ENCODE measurements at places on chromosomes 5 and 9.

GRCh38 chr5:144464306-144464705, 293.6 kb downstream of the KCTD16 start:
- no peak for DNase-seq

- DNase-seq = no peak
Measured at GRCh38 chr9:77802515-77803293, 154.6 kb upstream of the GNA14 start.

GRCh38 chr9:70551801-70552200, 137.3 kb upstream of the KLF9 start:
- peak; percentile 80 for DNase-seq

DNA sequence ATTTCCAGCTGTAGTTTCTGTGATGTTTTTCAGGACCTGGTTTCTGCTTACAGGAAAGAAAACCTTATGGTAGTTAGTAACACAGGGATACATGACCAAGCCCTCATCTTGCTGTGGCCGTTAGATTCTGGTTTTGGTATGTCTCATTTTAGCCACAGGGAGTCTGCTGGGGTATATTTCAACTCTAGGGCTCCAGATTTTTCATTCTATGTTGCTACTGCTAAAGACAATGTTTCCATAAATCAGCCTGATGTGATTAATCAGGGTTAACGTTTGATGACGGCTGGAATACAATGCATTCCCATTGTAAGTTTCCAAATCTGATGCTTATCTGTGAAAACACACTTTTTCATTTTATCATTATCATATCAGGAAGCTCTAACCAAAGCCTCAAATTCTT, 48.2 kb downstream of the P4HA2 start:
- DNase-seq = no peak

DNA sequence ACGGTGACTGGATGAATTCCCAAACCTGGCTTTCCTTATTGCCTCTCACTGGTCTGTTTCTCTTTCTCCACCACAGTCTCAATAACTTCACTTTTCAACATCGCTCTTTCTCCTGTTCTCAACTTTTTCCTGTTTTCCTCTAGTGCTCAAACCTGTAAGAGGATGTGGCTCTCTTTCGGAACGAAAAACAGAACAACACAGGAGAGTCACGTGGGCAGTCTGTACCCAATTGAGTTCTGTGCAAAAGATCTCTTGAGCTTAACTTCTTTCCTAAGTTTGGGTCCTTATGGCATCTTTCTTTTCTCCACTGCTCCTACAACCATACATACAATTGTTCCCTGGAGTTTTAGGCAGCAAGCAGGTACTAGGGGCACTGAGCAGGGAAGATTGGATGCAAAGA, 8.9 kb downstream of the HAVCR1 start:
- peak; percentile 7 for DNase-seq

DNA sequence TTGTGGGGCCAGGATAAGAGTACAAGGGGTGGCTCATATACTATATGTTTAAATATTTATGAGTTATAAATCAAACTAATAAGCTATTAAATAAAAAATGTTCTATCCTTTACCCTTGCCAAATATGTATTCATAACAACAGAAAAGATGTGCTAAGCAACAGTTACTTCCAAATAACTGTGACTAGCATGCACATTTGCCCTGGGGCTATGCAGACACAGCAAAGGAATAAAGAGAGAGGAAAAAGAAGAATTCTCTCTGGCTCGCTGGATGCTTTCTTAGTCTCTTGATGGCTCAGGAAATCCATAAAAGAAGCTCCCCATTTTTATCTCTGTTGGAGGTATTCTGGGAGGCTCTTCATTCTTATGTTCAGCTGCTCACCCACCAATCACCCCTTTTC, 182.4 kb upstream of the ATP10B start:
- no peak for DNase-seq

GRCh38 chr5:92907938-92908606, 672.9 kb downstream of the NR2F1-AS1 start:
- peak; percentile 71 for DNase-seq

- DNase-seq = no peak
Measured at GRCh38 chr9:110952540-110952859, 85.8 kb downstream of the LPAR1 start.

- peak; percentile 80 for DNase-seq
Measured at GRCh38 chr5:151097061-151097460, 16.2 kb upstream of the TNIP1 start.

DNA sequence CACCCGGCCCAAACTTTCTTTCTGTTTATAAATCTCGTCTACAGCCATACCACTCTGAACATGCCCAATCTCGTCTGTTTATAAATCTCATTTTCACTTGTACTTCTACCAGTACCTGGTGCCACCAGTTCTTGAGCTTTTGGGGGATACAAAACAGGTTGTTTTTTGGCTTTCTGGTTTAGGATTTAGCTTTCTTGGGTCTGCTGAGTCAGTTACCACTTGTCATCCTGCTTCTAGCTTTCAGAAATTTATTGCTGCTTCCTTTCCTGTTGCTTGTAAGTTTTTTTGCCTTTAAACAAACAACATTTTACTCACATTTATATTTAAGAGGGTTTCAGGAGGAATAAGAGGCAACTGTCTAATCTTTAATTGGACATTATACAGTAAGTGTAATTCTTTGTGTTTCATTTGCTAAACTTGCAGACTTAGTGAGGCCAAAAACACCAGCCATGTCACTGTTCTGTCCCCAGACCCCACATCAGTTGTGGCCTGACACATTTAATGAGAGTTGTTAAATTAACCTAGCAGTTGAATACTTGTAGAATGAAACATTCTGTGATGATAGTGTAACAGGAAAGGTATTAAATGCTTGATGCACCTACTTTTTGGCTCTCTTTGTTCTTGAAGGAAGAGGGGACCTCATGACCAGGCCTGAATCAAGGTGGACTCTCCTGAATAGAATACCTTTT, 11.8 kb downstream of the NDFIP1 start:
- no peak for DNase-seq

- no peak for DNase-seq
Measured at GRCh38 chr9:106069241-106069640, 374.9 kb downstream of the TMEM38B start.

DNA sequence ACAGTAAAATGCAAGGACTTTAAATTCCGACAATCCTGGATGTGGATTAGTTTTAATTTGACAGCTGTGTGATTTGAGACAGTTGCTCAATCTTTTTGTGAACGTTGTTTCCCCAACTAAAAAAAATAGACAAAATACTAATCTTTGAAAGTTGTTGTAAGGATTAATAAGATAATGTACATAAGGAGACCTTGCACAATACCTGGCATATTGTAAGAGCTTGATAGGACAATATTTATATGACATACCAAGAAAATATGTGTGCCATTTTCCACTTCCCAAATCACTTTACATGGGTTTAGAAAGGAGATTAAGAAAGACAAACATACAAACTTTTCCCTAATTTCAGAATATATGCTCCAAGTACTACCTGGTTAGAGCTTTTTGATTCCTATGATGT, 25.3 kb downstream of the ARRDC3 start:
- DNase-seq = no peak

GRCh38 chr5:109876030-109876725, 186.5 kb downstream of the MAN2A1 start:
- no peak for DNase-seq

GRCh38 chr9:13269589-13270452, 9.7 kb downstream of the MPDZ start:
- no peak for DNase-seq

GRCh38 chr9:80175286-80176150, 603.8 kb downstream of the TLE4 start:
- peak; percentile 20 for DNase-seq

DNA sequence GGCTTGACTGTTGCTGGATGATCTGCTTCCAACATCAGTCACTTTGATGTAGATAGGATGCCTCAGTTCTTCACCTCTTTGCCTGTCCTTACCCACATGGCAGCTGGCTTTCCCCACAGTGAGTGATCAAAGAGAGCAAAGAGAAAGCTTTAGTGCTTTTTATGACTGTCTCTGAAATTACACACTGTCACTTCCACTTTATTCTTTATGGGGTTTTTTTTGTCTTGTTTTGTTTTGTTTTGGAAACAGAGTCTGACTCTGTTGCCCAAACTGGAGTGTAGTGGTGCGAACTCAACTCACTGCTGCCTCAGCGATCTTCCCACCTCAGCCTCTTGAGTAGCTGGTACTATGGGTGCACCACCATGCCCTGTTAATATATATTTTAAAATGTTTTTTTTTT, 32.4 kb upstream of the C5orf24 start:
- DNase-seq = peak; percentile 49

- peak; percentile 74 for DNase-seq
Measured at GRCh38 chr5:138632900-138633489, 57.8 kb upstream of the HSPA9 start.

DNA sequence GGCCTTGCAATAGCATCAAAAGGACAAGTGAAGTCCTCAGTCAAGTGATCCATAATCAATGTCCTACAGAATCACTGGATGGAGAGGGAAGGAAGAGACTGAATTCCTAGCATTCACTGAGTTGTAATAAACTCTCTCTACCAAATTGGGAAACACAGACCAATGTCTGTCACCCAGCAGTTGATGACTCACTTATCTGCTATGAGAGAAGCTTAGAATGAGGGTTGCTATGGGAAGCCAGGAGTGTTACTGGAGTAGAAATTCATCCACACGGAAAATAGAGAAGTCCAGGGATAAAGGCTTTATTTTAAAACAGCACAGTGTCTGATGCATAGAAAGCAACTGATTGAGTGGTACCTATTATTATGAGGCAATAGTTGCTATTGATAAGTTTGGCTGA, 407.4 kb downstream of the BRINP1 start:
- no peak for DNase-seq

DNA sequence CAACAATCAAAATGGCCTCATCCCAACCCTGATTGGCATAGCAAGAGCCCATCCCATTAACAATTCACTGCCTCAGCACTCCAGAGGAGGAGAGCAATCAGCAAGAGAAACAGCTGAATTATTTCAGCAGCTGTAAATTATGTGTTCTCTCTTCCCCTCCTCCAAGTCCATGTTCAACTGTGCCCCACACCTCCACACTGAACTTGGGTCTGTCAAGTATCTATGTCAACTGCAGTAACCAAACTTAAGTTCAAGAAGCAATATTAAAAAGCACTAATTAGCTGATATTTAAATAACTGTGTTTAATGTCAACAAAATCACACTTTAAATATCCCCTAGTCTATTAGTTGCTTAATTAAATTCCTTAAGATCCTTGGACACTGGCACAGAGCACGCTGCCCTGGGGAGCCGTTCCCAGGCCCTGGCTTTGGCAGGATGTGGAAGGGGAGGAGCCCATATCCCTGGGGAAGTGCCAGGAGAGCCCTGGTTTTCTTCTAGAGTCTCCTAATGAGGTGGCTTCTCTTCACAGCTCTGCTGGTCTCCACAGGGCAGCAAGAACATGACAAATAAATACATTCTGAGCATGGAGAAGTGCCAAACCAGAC, 50.6 kb downstream of the SIL1 start:
- DNase-seq = no peak

DNA sequence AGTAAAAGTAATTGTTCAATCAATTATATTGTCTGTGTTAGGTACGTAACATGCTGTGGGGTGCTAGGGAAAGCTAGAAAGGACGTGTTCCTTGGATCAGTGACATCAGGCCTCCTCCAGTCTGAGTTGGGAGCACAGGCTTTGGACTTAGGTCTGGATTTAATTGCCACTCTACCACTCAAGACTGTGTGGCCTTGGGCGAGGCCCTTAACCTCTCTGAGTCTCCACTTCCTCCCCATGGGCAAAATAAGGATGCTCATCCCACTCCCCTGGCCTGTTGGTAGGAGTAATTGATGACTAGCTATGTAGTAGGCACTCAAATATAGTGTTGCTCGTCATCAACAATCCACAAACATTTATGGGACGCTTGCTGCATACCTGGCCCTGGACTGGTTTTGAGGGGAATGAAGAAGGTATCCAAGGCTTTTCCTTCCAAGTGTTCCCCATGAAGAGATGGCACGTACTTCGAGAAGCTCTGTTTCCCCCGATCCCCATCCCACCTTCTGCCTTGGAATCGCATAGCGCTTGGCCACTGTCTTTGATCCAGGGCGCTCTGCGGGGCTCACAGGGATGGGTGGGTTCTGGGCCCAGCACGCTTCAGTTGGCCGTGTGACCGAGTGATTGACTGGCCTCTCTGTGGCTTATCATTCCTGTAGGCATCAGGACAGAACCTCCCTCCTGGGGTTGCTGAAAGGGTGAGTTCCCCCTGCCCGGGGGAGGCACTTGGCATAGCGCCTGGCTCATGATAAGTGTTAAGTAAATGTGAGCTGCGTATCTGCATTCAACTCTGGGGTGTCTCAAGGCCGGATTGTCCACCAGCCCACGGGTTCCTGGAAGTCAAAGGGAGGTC, 8.1 kb downstream of the FGF18 start:
- no peak for DNase-seq

DNA sequence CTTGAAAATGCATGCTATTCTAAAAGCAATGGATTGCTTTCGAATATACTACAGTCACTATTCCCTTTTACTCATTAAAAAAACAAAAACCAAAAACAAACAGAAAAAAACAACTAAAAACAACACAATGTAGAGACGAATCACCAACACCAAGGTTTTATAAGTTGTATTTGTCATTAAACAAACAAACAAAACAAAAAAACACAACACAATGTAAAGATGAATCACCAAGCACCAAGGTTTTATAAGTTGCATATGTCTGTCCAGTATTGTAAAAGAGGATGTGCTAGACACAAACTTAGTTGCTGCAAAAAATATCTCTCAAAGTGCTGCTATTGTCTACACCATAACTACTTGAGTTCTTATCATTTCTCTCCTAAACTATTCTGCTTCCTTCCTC, 1269.2 kb downstream of the EFNA5 start:
- no peak for DNase-seq
